HCEC 1CT (cell line): ENCODE measurements at places on chromosomes 2 and 18.
A peak's percentile ranks its signal among the peaks of the same experiment; 100 is the strongest.

DNA sequence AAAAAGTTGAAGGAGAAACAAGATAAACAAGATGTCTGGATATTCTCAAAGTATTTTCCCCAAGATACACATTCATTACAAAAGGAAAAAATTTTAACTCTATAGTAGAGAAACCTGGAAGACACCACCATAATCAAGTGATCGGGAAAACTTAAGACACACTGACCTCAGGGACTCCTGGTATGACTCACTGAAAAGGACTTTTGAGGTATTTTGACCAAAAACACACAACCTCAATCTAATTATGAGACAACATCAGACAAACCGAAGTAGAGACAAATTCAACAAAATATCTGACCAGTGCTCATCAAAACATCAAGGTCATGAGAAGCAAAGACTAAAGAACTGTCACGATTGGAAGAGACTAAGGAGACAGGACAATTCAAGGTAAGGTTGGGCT, 34.7 kb downstream of the LPIN2 start:
- peak; percentile 35 for DNase-seq

DNA sequence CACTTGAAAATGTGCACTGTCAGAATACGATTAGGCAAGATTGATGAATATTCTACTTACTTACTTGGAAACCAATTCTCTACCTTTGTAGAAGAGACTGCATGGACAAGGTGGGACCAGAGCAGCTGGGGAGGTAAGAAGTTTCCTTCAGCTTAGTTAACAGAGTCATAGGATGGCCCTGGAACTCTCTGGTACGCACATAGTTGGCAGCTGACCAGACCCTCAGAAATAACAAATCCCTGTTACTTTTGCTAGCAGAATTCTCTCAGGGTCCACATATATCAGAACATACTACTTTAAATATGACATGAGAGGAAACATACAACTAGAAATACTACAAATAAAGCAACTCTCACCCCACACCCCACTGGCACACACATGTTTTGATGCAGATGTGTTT, 24.8 kb upstream of the STAT1 start:
- no peak for DNase-seq

- DNase-seq = no peak
Measured at GRCh38 chr18:58109256-58109655, 65.2 kb downstream of the NEDD4L start.

DNA sequence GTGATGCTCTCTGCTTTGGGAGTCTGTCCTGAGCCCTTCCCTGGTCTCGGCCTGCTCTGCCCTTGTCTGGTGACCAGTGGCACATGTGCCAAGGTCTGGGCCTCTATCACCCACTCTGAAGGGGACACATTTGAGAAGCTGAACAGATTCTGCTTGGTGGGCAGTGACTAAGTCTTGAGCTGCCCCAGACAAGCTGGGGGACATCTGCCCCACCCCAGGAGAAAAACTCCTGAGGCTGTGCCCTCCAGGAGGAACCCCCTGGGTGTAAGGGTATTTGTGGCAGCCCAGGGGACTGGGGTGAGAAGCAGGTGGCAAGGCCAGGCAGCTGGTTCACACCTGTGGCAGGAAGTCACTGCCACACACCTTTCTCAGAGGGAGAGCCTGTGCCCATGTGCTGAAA, 342.1 kb downstream of the DYSF start:
- DNase-seq = no peak

- DNase-seq = no peak
Measured at GRCh38 chr2:71908798-71909197, 238.9 kb downstream of the CYP26B1 start.

GRCh38 chr18:25089470-25089869, 262.5 kb downstream of the ZNF521 start:
- no peak for DNase-seq

GRCh38 chr2:797556-797955, 120.3 kb upstream of the TMEM18 start:
- no peak for DNase-seq

- no peak for DNase-seq
Measured at GRCh38 chr18:36501100-36501499, 203.6 kb downstream of the FHOD3 start.

GRCh38 chr2:190159453-190159852, 96.9 kb upstream of the MSTN start:
- DNase-seq = no peak

GRCh38 chr2:41694536-41695049, 353.2 kb upstream of the PKDCC start:
- no peak for DNase-seq

- DNase-seq = no peak
Measured at GRCh38 chr18:65221736-65222135, 529.1 kb upstream of the CDH7 start.

DNA sequence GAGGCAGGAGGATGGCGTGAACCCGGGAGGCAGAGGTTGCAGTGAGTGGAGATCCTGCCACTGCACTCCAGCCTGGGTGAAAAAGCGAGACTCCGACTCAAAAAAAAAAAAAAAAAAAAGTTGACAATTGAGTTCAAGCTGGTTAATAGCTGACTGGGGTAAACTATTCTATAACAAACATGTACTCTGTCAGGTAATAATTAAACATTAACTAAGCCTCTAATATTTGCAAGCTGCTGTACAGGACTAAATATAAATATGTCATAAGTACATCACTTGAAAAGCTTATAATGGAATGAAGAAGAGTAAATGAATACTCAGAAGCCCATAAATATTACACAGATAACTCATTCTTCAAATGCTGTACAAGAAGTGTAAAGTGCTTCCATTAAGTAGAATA, 190.4 kb upstream of the CRIM1 start:
- no peak for DNase-seq

DNA sequence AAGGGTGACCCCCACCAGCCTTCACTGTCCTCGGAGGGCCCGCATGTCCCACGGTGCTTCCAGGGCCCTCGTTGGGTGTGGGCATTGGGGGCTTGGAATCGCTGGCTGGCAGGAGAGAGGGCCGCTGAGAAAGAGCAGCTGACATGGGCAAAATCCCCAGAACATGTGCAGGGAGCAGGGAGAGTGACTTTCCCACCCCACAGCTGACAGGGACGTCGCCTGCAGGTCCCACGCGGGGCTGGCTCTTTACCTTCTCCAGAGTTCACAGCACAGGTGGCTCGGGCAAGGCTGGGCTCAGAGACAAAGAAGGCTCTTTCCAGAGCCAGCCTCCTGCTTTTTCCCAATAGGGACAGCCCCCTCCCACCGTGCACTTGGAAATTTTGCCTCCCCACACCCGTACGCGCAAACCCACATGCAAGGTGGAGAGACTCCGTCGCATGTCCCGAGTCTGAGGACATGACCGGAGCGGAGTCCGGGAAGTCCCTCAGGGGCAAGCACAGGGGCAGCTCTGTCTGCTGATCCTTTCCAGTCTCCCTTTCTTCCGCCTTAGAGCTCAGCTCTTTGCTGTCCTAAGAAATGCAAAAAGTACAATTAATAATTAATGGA, 370.2 kb upstream of the MYT1L start:
- DNase-seq = no peak

DNA sequence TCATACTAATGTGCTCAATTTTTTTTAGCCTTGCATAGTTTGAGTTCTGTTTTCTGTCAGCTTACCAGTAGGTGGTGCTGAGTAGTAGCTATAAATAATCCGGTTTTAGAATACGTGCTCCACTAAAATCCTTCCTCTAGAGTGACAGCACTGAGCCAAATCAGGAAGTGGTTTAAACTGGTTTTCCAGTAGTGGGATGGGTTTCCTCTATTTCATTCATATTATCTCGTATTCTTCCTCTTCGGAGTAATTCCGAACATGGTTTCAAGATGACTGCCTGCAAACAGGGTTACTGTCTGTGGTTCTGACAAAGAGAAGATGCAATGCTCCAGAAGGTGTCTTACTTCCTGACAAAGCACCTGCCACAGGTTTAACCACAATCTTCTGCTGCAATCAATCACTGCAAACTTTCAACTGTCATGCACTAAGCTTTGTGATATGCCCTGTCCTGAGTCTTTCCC, 496.9 kb upstream of the VRK2 start:
- DNase-seq = peak; percentile 49

- DNase-seq = peak; percentile 32
Measured at GRCh38 chr18:22489704-22490103, 72.0 kb upstream of the CTAGE1 start.

DNA sequence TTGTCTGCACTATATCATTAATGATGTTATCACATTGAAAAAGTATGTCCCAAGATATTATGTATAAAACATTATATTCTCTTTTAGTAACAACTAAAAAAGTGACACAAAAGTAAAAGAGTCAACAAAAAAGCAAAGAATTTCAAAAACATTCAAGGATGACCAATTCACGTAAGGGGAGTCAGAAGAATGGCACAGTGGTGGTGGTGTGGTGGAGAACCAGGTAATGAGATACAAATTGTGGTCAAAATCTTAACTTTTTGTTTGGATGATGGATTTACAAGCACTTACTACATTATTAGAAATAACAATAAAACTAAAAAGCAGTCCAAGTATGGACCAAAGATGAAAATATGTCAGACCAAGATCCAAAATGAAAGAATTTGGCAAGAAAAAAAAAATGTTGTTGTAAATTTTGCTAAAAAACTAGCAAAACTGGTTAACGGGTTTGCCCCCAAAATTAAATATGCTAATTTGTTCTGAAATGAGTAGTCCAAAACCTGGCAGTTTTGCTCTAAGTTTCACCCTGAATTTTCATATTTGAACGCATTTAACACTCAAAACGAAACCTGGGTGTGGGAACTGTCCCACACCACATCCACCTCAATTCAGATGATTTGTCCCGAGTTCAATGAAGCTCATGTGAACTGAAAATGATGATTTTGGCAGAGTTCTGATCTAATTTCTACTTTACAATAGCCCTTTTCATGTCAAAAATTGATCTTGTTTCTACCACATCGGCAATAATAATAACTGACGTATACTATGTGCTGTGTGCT, 135.8 kb downstream of the IKZF2 start:
- no peak for DNase-seq

DNA sequence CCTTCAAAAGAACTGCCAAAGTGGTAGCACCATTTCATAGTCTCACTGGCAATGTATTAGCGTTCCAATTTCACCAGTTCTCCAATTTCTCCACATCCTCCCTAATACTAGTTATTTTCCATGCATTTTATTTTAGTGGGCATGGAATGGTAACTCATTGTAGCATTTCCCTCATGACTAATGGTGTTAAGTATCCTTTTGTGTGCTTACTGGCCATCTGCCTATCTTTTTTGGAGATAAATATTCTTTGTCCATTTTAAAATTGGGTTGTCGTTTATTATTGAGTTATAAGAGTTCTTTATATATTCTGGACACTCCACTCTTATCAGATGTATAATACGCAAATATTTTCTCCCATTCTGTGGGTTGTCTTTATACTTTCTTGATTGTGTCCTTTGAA, 107.1 kb downstream of the THADA start:
- no peak for DNase-seq

- peak; percentile 35 for DNase-seq
Measured at GRCh38 chr2:223464071-223464470, 138.1 kb downstream of the SCG2 start.

DNA sequence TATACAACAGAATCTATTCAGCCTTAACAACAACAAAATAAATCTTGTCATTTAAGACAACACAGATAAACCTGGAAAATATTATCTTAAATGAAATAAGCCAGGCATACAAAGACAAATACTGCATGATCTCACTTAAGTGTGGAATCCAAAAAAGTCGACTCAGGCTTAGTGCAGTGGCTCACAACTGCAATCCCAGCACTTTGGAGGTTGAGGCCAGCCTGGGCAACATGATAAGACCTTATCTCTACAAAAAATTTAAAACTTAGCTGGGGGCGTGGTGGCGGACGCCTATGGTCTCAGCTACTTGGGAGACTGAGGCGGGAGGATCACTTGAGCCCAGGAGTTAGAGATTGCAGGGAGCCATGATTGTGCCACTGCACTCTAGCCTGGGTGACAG, 75.2 kb upstream of the RNU4ATAC start:
- no peak for DNase-seq

GRCh38 chr2:190891372-190891771, 10.8 kb downstream of the GLS start:
- no peak for DNase-seq

DNA sequence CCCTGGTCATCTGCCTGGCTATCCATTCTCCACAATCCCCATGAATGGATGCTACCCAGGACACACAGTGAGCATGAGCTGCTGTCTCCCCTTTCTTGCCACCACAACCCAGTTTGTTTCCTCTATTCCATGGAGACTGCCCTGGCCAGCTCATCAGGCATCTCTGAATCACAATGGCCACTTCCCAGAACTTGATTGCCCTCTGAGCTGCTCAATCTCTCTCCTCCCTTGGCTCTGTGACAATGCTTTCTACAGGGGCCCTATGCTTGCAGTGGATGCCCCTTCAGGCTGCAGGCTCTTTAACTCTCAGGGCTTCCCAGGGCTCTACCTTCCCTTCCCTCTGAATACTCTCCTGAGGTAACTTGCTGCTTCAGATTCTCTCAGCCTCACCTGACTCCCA, 14.4 kb upstream of the SLC4A5 start:
- no peak for DNase-seq
